ENCODE measurements at places on chromosomes 4 and X.

DNA sequence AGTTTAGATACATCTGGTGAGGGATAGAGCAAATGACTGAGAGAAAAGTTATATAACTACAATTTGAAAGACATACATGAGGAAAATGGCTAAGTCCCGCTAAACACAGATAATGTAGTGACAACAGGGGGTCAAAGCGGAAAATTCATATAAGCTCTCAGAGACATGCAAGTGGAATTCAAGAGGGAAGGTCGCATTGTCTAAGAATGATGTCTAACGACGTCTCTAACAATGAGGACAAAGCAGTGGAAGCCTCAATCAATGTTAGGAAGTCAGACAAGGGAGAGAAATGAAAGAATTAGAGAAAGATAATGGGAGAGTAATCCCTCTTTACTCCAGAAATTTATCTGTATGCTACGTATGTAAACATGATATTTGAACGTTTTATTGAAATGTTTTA, 113.4 kb downstream of the ANTXR2 start:
- DNase-seq: no peak

- DNase-seq: no peak
Measured at GRCh38 chr4:140247237-140247636, 93.3 kb upstream of the MAML3 start.

DNA sequence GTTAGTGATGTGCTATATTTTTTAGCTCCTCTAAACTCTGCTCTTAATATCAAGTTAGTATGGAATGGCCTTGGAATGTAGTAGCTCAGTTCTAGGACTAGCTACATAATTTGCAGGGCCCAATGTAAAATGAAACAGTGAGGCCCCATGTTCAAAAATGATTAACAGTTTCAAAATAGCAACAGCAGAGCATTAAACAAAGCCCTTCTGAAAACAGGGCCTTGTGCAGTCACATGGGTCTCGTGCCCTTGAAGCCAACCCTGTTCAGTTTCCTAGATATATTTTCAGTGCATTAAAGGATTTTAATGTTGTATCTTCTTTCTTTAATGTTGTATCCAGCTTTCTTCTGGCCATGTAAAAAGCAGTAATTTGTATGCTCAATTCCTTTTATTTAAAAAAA, 82.1 kb downstream of the TASL start:
- DNase-seq: no peak

DNA sequence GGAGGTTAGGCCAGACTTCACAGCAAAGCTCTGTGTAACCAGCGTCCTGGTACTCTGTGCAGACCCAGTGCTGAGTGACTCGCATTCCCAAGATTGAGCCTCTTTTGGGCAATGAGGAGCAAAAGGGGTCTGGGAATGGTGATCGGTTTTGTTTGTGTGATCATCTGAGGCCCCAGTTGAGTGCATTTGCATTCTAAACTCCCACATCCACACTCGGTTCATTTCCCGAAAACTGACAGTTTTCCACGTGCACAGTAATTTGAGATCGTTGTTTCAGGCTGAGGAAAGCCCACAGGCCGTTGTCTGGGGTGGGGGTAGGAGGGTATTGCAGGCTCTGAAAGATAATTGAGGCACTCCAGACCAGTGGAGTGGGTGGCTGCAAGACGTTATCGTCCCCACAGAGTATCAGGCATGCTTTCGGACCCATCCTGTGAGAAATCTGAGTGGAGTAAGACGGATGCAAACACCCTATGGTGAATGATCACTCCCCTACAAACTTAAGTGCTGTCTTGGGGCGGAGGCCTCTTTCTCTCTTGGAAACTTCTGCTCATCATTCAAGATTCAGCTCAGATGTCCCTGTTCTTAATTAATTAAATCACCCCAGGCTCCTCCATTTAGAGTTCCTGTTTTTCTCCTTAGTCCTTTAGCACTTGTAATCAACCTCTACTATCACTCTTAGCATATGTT, 96.1 kb downstream of the AFF1 start:
- no peak for DNase-seq

DNA sequence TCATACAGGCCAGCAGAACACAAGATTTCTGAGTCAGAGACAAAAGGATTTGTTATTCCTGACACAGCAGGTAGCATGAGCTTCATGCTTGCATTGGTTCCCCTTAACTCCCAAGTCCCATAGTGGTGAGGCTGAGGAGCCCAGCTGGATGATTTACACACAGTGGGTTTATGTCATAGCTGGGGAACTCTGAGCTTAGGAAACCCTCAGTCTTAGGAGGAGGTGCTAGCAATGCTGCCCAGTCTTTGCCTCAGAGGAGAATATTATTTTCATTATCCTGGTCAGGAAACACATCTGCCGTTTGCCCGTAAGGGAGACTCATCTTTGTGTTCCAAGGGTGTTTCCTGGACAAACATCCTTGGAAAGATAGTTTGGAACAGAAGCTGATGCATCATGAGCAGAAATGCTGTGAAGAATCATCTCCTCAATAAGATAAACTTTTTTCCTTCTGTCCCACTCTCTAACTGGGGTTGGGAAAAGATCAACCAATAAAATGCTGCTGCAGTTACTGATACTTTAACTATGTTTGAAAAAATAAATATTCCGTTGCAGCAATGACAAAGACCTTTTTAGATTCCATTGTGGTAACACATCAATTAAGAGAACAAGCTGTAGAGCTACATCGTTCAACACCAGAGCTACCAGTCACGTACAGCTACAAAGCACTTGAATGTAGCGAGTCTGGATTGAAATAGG, 146.8 kb downstream of the DCLK2 start:
- DNase-seq: no peak

DNA sequence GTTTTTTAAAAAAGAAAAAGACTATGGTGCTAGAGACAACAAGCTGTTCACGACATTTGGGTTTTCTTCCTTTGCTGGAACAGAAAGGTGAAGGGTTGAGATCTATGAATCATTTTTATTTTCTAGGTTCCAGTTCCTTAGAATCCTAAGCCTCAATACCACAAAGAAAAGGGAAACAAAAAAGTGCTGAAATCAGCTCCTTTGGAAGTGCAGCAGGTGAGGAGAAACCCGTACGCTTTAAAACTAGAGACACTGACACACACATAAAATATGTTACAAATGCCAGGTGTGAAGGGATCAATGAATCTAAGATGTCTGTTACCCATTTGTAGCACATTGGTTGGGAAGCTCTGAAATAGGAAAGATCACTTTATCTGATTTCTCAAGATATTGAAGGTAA, 125.2 kb downstream of the AREG start:
- no peak for DNase-seq

GRCh38 chrX:2632533-2633504, 58.3 kb upstream of the CD99 start:
- DNase-seq: no peak

DNA sequence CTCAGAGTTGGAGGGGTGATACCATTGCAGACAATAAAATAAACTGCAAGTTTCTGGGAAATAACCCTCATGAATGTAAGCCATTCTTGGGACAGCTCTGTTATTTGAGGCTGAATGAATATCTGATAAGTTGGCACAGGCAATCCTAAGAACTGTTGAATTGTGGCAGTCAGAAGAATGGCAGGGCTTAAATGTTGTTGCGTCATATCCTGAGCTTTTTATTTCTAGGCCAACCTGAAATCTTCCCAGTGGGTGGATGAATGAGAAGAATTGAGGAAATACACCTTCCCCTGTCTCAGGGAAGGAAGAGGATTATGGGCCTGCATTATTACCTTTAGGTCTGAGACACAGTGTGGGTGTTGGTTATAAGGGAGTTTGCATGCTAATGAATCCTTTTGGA, 64.4 kb upstream of the C4orf54 start:
- DNase-seq: no peak

DNA sequence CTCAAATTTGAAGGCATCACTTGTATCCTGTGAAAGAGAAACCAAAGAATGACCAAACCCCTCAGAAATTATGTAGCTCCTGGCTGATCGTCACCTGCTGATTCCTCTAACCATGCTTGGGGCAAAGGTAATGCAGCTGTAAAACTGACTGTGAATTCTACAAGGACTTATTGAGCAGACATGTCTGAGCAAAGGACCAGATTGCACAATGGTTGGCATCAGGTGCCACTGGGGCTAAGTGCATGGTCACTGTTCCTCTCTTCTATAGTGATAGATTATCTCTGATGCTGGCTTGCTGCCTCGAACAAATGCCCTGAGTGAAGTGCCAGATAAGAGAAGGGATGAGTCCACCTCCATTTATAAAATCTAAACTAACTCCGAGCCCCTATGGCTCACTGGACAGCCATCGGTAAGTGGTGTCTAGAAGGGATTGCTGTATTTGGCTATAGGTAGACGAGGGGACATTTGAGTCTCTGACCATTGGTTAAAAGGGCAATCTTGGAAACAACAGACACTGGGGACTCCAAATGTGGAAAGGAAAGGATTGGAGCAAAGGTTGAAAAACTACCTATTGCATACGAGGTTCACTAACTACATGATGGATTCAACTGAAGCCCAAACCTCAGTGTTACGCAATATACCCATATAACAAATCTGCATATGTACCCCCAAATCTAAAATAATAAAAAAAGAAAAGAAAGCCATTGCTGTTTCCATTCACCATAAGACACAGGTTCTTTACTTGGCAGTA, 110.7 kb upstream of the IGSF1 start:
- DNase-seq: no peak

DNA sequence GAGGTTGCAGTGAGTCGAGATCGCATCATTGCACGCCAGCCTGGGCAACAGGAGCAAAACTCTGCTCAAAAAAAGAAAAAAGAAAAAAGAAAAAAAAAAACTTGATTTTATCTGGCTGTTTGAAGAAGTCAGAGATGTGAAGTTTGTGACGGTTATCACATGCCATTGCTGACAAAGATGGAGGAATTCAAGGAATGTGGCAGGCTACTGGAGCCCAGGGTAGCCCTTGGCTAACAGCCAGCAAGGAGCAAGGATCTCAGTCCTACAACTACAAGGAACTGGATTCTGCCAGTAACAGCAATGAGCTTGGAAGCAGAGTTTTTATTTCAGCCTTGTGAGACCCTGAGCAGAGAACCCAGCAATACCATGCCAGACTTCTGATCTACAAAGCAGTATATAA, 24.3 kb upstream of the TET2 start:
- no peak for DNase-seq

DNA sequence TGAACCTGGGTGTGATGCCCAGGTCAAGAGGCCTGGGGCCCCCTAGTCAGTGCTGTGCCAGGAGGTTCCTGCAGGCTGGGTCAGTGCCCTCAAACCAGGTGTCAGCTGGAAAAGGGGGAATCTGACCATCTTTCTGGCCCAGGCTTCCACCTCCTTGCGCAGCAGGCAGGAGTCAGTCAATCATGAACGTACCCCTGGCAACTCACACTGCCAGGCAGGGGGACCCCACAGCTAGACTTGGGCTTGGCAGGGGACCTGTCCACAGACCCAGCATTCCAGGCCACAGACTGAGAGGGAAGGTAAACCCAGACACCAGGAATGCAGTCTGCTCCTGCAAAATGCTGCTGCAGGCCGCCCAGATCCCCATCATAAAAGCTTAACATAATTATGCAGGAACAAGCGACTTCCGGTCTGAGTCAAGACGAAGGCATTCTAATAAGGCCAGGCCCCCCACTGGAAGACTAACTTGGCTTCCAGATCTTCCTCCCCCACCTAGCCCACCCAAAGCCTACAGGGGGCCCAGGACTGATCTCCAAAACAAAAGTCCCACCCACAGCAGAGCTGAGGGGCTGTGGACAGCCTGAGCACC, 156.3 kb downstream of the BCOR start:
- DNase-seq: no peak

All from stimulated activated CD4-positive, alpha-beta T cell treated with anti-CD3 and anti-CD28 coated beads, Interleukin-1b, Interleukin-23, amount 100 ng/mL, for 1 hour (primary cell).